ENCODE measurements at places on chromosomes 16 and 17.

- no peak for DNase-seq
Measured at GRCh38 chr16:77171745-77172635, 19.0 kb upstream of the MON1B start.

DNA sequence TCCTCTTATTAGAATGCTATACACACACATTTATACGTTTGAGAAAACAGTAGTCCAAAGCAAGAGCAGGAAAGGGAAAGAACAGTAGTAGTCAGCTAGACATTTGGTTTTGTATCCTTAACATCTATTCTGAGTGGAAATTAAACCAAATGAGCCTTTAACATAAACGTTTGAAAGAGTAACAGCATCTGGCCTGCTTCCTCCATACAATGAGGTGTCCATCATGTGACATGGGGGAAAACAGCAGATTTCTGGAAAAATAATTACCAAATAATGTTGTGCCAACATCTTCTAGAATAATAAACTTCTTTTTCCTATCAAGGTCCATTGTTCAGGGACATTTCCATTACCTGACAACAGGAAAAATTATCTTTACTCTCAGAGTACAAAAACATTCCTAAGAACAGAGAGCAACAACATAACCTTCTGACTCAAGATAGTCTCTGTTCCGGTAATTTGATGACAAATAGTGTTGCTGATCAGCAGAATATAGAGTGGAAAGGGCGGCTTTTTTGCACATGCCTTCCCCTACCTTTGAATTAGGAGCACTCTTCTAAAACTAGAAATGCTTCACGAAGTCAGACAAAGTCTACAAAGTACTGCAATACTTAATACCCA is 20.2 kb downstream of the CYTH1 start:
- DNase-seq, result no peak

GRCh38 chr17:17043461-17044271 is 1.4 kb downstream of the MPRIP start:
- DNase-seq, result no peak

DNA sequence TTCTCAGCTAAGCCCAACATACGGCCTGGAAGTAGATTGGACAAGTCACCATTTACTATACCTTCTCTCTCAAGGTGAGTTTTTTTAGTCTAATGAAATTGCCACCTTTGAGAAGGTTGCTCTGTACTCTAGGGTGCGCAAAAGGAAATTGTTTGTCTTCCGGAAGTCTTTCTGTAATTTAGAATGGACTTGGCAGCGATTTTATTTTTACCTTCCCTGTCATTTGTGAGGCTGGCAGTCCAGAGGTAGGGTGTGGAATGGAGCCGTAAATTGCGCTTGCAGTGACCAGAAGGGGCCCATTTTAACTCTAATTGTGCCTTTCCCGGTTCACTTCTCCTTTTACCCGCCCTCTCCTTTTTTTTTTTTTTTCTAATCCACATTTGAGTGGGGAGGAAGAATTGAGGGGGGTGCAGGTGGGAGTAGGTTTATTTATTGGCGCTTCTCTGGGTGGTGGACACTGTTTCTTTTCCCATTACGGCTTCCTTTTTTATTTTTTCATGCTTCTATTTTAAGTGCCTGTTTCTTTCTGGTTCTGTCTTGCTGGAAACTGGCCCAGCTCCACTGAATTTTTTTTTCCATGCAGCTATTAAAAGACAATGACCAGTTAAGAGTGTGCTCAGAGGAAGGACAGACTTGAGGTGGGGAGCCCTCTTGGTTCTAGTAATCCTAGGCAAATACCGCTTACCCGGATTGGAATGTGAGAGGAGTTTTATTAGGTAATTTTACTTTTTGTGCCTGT is 89.7 kb upstream of the CLEC18A start:
- DNase-seq, result no peak

DNA sequence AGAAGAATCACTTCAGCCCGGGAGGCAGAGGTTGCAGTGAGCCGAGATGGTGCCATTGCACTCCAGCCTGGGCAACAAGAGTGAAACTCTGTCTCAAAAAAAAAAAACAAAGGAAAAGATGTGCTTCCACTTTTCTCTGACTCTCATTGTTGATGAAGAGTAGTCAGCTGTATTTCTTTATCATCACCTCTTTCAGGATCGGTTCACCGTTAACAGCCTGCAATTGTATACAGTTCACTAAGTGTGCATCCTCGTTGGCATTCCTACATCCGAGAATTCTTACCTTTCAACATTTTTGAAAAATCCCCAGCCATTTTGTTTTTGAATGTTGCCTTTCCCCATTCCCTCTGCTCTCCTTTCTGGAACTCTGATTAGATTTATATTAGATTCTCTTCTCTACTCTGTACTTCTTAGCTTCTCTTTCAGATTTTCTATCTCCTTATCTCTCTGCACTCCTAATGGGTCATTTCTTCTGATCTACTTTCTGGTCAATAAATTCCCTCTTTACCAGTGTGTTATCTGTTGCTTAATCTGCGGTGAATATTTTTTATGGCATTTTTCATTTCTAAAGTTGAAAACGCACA is 26.9 kb upstream of the ZC3H18 start:
- DNase-seq, result no peak

DNA sequence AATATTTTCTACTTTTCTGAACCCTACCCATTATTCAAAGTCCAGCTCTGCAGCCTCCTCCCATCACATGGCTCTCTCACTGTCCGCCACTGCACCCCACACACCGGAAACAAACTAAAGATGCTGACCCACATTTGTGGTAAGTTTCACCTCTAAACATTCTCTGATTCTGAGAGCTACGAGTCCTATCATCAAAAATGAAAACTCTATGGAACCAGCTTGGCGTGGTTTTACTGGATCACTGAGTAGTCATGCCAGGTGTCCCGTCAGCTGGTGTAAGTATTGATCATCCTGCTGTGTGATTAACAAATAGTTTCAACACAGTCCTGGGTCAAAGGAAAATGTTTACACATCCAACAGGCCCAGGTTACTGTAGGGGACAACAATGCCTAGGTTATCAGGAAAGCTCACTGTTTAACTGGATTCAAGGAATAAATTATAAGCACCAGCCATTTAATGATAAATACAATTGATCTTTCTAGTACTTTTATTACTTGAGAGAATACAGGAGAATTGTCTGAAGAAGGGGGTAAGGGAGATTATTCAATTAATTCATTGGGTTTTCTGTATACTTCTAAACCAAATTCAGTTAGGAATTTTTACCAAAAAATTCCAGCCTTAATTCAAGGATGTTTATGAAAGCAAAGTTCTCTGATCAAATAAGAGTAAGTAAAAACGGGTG is 33.9 kb downstream of the CYTH1 start:
- no peak for DNase-seq

DNA sequence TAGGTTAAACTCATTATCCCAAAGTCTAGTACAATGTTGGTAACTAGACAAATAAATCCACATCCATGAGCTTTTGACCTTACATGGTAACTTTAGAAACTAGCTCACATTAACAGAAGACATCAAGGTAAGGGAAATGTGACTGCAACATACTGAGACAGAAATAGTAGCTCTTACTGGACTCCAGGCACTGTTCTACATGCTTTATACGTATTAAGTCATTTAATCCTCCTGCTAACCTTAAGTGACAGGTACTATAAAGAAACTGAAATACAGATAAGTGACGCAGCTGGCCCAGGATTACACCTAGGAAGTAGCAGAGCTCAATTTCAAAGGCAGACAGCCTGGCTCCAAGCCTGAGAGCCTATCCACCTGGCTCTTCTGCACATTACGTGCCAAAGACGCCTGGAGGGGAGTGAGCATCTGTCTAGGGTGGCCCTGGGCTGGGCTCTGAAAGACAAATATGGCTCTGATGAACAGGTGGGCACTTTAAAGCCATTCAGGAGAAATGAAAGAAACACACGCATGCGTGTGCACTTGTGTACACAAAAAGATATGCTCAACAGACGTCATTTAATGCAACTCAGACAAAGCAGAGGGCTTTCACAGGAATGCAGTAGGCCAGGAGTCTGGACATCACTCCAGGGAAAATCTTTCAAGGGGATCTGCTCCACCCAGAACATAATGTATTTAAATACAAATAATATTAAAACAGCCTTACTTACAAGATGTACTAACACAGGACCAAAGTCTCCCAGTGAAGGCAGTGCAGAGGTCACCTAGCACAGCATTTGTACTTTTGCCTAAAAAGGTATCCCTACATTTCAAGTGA is 4.4 kb downstream of the ZC3H7A start:
- no peak for DNase-seq

- no peak for DNase-seq
Measured at GRCh38 chr17:56912105-56912999, 1.5 kb downstream of the TRIM25 start.

- no peak for DNase-seq
Measured at GRCh38 chr17:58335061-58335731, 6.6 kb upstream of the TSPOAP1 start.

- DNase-seq, result no peak
Measured at GRCh38 chr17:48297825-48298224, 132.2 kb downstream of the SKAP1 start.

DNA sequence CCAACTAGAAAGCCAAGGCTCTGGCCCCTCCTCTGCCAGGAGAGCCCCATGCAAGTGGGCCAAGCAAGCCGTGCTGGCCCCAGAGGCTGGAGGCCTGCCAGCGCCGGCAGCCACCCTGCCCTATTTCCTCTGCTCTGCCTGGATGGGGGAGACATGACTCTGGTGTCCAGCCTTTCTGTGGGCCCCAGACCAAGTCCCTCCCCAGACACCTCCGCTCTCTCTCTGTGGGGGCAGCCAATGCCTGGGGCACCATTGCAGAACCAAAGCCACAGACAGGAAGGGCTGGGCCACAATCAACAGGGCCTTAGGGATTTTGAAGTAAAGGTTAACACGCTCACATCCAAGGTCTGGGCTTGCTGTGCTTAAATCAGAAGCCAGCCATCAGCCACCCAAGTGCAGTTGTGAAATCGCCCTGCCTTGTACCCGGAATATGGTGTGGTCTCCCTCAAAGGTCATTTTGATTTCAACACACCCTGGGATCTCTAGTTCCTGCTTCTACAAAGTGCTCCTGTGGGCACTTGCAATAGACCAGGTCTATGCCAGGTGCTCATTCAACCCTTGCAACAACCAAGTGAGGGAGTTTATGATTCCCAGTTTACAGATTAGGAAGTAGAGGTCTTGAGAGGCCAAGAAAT is 63.5 kb upstream of the TEX2 start:
- DNase-seq, result no peak

- DNase-seq, result no peak
Measured at GRCh38 chr17:3695129-3695722, 729 bp downstream of the P2RX5 start.

- DNase-seq, result no peak
Measured at GRCh38 chr16:28316054-28316453, 23.7 kb downstream of the SBK1 start.

GRCh38 chr16:85041219-85042166 is 13.9 kb downstream of the KIAA0513 start:
- no peak for DNase-seq

- DNase-seq, result no peak
Measured at GRCh38 chr16:73997340-73997711, 299.3 kb upstream of the PSMD7 start.

DNA sequence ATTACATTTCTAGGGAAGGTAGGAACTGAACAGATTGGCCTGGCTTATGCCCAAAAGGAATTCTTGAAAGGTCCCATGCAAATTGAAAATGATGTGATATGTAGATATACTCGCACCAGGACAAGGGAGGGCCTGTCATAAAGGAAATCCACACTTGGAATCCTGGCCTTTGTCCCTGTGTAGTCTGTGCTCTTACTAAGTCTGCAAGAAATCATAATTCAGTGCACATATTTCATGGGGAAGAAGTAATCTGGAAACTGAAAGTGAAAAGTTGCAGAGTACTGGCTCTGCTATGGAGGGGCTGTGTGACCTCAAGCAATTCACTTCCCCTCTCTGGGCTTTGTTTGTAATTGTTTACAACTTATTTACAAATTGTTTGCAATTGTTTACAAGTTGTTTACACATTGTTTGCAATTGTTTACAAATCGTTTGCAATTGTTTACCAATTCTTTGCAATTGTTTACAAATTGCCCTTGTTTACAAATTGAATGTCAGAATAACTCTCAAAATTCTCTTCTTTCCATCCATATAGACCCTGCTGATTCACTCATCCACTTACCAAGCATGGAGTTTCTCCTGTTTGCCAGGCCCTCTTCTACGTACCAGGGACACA is 12.9 kb downstream of the SCNN1G start:
- DNase-seq, result no peak

GRCh38 chr16:16032271-16032979 is 83.0 kb downstream of the ABCC1 start:
- no peak for DNase-seq

GRCh38 chr17:45315648-45316433 is 979 bp downstream of the MAP3K14 start:
- DNase-seq, result no peak

- DNase-seq, result no peak
Measured at GRCh38 chr17:5078106-5079028, at the start of gene ZFP3. TSS of gene ZFP3 (plus strand) at chr17:5078467. CDS start at chr17:5091505, 13,038 bp downstream.

DNA sequence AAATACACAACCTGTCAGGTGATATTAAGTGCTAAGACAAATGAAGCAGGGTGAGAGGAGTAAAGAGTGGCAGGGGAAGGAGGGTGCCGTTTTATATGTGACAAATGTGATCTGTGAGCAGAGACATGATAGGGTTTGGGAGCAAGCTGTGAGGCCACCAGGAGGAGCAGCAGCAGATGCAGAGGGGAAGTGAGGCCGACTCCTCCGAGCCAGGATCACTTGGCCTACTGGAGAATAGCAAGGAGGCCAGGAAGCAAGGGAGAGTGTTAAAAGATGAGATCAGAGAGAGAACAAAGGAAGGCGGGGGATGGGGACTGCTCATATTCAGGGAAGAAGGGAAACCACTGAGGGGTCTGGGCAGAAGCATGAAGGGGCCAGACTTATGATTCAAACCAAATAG is 129.4 kb downstream of the TANGO6 start:
- no peak for DNase-seq

DNA sequence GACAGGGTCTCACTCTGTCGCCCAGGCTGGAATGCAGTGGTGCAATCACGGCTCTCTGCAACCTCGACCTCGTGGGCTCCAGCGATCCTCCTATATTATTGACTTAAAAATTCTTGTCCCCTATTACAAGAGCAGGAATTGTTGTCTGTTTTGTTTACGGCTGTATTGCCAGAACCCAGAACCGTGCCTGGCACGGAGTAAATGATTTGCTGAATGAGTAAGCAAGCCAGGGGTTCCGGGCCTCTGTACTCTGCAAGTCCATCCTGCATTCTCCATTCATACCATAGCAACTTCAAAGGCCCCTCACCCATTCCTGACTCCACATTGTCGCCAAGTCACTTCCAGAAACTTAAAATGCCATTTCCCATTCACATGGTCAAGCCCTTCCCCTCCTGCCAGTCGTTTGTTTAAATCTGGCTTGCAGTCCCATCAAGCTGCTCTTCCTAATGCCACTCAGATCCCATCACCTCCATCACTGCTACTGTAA is 6.9 kb downstream of the ADCY9 start:
- no peak for DNase-seq
